Esophagus squamous epithelium (tissue), 5 donors: ENCODE measurements at places on chromosomes 6 and 20.

DNA sequence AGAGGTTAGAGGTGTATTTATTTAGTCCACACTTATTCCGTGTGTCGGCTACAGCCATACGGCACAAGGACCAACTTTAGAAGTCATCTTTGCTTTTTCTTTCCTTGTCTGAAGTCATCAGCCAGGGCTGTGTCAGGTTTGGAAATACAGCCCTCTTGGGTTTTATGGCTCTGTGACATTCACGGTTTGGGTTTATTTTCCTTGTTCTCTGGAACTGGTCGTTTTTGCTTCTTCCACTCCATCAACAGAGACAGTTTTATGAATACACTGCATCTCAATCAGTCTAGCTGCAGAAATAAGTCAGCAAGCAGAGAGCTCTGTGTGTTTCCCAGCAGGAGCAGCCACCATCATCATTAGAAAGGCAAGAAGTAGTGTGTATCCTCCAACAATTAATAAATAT, 132.5 kb downstream of the TBC1D7 start:
- no peak for DNase-seq

- no peak for DNase-seq
These were observed 96.3 kb downstream of the FOXF2 start for GRCh38 chr6:1485678-1486077.

DNA sequence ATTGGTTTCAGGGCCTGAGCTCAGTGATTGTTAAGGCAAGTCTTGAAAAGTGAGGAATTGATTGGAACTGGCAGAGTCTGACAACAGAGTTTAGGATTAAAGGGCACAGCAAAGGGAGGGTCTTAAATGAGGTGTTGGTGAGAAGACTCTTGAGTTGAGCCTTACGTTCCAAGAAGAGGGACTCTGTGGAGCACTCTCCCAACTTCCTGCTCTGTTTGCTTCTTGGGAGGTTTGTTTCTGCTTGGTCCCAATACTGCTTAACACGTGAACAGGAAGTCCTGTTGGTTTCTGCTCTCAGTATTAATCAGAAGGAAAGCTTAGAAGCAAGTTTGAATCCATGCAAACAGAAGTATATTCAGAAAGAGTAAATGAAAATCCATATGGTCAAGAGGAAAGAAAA, 15.6 kb upstream of the SYNDIG1 start:
- DNase-seq = no peak

DNA sequence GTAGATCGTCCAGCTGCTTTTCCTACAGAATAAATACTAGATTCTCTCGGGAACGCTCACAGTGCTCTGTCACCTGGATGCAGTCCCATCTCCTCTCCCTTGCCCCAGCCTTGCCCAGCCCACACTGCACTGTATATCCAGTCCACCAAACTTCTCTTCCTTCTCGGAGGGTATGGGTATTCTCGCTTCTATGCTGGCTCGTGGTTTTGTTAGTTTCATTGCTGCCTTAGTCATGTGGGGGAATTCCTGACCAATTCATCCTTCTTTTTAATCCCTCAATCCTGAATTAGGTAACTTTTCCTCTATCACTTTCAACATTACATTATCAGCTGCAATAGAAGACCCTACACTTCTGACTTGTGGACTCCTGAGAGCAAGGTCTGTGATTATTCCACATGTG, 252.4 kb downstream of the GMDS start:
- no peak for DNase-seq
